ENCODE measurements at places on chromosomes 6 and 20.

- no peak for DNase-seq
These were observed 131.7 kb downstream of the LRRC1 start for GRCh38 chr6:53926505-53926904.

DNA sequence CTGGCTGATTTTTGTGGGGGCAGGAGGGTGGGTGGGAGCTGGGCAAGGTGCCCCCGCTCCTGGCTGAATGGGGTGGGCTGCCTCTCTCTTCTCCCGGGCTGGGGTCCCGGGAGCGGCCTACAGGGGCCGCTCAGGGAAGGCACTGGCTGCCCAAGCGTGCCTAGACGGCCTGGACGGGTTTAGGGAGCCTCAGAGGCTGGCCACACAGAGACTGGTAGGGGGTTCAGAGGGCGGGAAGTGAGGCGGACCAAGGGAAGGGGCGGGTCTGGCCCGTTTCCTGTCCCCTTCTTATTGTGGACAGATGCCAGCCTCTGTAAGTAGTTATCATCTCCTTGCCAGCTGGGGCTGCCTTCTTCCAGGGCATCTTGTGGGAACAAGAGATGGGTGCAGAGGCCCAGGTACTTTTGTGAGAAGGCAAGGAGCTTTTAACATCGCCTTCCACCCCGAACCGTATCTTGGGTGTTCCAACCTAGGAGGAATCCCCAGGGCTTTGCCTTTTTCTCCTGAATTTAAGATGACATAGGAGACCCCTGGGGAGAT lies 437 bp downstream of the CD40 start:
- no peak for DNase-seq

GRCh38 chr6:35491558-35492257 lies 5.2 kb downstream of the TEAD3 start:
- DNase-seq: no peak

GRCh38 chr6:31972709-31973350 lies 892 bp upstream of the DXO start:
- DNase-seq: no peak

GRCh38 chr6:16148498-16148897 lies 19.6 kb downstream of the MYLIP start:
- no peak for DNase-seq
